ENCODE measurements at places on chromosomes 1 and 21.

GRCh38 chr1:220371324-220371723 lies 99.1 kb upstream of the RAB3GAP2 start:
- no peak for DNase-seq

DNA sequence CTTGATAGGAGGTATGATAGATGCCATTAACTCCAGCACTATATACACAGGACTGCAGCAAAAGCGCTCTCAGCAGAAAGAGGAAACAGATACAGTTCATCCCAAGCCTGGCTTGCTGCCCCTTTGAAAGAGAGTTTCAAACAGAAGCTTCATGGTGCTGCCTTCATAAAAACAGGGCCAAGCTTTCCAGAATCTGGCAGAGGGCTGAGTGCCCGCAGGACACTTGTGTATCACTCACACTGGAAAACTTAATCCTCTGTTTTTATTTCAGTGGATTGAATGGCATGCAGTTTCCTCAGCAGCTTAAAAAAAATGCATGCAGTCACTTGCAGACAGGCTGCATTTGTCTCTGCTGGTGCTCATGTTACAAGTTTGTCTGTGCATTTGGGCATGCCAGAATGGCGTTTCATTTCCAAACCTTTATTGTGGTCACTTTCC lies 40.4 kb downstream of the KCNJ15 start:
- no peak for DNase-seq

- no peak for DNase-seq
Measured at GRCh38 chr1:2356401-2356800, 35.0 kb downstream of the MORN1 start.

GRCh38 chr1:162621256-162621655 lies 11.0 kb upstream of the DDR2 start:
- no peak for DNase-seq

All from head of caudate nucleus (tissue), 42 donors.